Skin of body (tissue), 3 donors: ENCODE measurements at places on chromosomes 7 and 10. TPM values are rescaled to one million over a fixed set of nuclear protein-coding genes. Genes with fewer than 3 reads are reported as not detected.

Gene RARRES2
- 78.2 TPM for total RNA-seq

Gene SLC39A12
- 0.10 TPM for total RNA-seq

Gene SLC13A1
- total RNA-seq, result not detected

DNA sequence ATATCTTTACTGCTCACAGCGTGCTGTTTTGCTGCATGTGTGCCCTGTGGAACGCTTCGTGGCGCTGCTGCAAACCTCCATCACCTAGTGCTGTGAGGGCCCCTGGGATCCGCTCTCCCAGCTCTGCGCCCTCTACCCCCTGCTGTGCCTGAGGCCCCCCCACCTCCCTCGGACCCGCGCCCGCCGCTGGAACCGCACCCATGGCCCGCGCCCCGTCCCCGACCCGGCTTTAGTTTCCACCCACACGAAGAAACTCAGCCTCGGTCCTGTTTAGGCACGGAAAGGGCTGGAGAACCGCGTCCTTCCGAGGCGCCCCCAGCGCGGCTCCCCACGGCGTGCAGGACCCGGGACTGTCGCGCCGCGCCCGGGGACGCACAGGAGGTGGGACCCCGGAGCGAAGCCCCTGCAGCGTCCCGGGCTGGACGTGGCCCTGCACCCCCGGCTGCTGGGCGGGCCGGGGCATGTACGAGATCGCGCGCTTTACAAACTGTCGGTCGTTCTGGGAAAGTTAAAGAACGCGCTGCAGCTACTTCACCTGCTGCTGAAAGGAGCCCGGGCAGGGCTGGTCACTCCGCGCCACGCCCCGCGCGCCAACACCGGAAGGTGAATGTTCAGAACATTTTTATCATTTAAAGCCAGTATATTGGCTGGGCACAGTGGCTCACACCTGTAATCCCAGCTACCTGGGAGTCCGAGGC lies 54.3 kb downstream of the BMS1 start:
- no peak for DNase-seq

Gene TMEM270
- not detected for total RNA-seq

- no peak for DNase-seq
Measured at GRCh38 chr7:29346231-29346978, 151.8 kb downstream of the CHN2 start.

Gene PRSS37
- not detected for total RNA-seq

GRCh38 chr10:119477444-119477843 lies 65.1 kb downstream of the RGS10 start:
- no peak for DNase-seq

DNA sequence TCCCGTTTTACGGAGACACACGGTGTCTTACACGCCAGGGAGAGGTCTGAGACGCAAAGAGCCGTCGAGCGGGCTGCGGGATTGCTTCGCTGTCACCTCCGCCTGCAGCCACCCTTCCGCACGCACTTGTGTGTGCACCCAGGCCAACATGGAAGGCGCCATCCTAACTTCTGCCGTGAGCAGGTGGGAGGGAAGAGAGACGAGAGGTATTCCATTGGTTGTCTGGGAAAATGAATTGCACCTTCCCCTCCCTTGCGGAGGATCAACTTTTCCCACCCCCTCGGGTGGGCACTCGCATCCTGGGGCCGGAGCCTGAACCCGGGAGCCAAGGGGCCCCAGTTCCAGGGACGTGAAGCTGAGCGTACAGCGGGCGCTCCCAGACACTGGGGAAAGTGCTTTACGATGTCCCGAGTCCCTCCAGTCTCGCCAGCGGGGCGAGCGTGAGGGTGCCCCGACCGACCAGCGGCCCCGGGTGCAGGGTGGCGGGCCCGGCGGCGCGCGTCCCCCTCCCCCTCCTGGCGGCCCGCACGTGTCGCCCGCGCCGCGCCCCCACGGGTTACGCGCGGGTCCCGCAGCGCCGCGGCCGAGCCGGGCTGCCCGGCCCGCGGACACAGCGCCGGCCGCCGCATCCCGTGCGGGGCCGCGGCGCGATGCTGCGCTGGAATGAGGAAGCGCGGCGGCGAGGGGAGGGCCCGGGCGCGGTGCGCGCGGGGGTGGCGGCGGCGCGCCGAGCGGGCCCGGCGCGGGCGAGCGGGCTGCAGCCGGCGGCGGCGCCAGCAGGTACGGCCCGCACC lies 984 bp upstream of the IKZF1 start:
- no peak for DNase-seq

Gene ADAM12
- total RNA-seq, result 22.8 TPM

- no peak for DNase-seq
Measured at GRCh38 chr10:6103591-6103990, 14.8 kb downstream of the RBM17 start.

DNA sequence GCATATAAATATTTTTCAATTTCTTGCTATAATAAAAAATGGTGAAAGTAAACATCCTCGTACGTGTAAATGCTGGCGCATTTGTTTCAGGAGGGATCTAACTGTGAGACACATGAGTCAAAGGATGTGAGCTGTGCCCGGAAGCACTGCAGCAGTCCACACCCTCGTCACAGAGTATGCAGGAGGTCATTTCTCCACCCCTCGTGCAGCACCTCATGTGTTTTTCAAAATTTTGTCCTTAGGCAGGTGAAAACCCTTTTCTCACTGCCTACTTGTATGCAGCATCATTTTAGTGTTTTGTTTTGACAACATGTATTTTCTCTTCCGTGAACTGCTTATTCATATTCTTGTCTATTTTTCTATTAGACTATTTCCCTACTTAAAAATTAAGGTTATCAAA lies 162.7 kb downstream of the AVL9 start:
- no peak for DNase-seq

DNA sequence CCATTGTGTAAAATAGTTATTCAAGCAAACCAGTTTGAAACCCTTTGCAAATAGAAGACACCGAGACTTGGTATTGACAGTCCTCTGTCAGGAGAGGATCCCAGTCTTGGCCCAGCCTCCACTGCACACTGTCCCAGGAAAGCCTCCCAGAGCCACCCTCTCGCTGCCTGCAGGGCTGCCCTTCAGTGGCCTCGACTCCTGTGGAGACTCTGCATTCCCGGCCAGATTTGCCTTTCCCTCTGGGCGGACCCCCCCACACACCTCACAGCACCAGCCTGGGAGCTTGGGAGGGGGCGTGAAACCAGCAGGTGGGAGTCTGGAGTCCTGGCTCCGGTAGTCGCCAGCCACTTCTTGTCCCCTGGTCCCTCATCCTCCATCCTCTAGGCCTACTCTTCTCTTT lies 48.7 kb downstream of the GRK5 start:
- no peak for DNase-seq

GRCh38 chr7:17620566-17620965 lies 319.7 kb downstream of the SNX13 start:
- DNase-seq, result no peak

DNA sequence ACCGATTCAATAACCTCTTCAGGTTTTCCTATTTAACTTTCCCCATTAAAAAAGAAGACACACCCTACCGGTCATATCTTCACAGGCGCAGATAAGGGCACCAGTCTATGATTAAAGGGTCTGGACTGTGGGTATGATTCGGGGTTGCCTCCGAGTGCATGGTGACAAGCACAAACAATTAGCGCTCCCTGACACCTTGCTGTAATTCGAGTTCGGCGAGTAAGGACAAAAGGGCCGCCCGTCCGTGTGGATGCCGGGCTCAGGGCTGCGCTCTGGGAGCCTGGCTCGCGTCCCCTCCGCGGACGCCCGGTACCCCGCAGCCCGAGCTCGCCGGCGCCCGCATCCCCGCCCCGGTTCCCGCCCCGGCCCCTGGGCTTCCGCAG lies 111.9 kb upstream of the RHEB start:
- DNase-seq, result no peak

Gene MMP21
- 0.20 TPM for total RNA-seq

Gene EVX1
- total RNA-seq, result not detected

DNA sequence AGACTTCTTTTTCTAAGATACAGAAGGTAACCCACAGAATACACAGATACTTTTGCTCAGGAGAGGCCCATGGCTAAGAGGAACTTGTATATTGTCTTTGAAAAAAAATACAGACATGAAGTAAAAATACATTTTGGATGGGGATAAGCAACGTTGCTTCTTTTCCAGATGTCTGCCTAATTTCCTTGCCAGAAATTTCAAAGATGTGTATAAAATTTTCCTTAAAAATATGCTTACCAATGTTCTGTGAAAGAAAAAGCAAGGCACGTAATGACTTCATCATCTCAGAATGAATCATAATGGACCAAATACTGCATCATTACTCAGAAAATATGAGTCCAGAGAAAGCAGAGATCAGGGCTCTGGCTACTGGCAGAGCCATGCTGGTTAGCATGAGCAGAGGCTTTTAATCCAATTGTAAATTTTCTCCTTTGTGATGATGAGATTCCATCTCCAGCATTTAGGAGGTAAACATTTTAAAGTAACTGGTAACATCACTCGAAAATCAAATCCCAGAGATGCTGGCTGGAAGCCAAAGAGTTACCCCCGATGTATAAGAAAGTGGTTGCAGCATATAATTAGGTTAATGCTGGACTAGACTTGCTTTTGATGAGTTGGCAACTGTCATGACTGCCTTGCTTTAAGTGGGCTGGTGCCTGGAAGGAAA lies 272.5 kb downstream of the SEMA3A start:
- DNase-seq, result peak; percentile 90

Gene MSMB
- total RNA-seq, result 4.8 TPM

Gene HOXA1
- 0.59 TPM for total RNA-seq

DNA sequence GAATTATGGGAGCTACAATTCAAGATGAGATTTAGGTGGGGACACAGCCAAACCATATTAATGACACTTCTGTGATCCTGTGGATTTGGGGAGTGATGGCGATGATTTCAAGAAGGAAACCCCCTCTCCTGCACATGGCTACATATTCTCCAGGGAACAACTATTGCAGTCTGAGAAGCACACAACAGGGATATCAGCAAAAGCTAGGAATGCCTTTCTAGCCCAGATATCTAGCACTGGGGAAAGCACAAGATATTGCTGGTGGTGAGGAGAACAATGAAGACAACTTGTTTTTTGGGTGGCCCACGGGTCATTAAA lies 24.3 kb downstream of the EPDR1 start:
- DNase-seq, result no peak

DNA sequence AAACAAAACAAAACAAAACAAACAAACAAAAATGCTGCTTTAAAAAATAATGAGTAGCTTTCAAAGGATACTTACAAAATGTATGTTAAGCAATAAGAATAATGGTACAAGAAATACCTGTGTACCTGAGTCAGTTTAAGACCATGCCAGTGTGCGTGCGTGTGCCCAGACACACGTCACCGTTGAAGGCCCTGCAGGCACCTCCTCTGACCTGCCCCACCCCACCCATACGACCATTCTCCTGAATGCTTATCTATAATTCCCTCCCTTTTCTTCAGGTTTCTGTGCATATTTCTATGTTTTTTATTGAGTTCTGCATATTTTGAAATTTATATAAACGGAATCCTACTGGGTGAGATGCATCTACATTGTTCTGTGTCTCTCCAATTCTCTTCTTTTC lies 374.2 kb upstream of the KLF6 start:
- DNase-seq, result no peak

Gene UCMA
- total RNA-seq, result not detected

DNA sequence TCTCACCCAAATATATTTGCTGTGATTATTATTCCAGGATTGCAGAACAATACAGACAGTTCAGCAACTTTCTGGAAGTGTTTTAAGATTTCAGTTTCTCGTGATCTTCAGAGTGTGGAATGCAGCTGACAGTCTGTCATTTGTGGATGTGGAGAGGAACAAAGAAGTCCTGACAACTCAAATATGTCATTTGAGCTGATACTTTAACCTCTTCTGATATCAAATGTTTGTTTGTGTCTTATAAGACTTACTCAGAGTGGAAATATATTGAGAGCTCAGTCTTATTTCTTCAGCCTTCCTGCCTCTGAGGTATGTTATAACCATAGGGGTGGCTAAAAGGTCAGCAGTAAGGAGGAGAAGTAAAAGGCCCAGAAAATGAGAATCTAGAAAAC lies 96.4 kb downstream of the OSBPL3 start:
- no peak for DNase-seq

DNA sequence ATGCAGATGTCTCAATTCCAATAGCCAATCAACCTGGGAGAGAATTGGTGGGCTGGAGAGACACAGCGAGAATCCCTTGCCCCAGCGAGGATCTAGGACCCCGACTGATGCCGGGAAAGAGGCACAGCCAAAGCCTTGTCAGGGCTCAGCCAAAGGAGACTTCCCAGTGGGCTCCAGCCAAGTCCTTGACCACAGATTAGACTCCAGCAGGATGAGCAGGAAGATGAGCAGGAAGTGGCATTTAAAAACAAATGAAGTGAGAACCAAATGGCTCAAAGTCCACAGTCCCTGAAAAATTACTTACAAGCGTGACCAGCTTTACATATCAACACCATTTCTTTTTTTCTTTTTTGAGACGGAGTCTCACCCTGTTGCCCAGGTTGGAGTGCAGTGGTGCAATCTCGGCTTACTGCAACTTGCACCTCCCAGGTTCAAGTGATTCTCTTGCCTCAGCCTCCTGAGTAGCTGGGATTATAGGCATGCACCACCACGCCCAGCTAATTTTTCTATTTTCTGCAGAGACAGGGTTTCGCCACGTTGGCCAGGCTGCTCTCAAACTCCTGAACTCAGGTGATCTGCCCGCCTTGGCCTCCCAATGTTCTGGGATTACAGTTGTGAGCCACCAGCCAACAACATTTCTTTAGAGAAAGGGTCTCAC lies 40.2 kb downstream of the CTBP2 start:
- no peak for DNase-seq

Gene CELF2
- 29.3 TPM for total RNA-seq

DNA sequence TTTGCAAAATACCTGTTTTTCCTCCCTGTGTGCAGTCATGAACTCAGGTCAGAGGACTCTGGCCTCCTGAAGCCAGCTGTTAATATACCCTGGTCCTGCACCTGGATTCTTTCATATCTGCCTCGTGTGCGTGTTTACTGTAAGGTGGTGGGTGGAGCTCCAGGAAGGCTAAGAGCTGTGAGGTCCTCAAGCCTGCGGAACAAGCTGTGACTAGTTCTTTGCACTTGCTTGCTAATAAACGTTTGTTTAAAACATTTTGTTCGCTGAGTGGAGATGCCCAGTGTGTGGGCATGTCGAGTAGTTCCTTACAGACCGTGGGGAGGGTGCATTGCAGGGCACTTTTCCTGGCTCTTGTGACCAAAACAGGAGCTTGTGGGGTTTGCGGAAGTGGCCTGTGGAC lies 139.0 kb downstream of the DOCK1 start:
- DNase-seq, result no peak

Gene TNS3
- total RNA-seq, result 44.7 TPM

DNA sequence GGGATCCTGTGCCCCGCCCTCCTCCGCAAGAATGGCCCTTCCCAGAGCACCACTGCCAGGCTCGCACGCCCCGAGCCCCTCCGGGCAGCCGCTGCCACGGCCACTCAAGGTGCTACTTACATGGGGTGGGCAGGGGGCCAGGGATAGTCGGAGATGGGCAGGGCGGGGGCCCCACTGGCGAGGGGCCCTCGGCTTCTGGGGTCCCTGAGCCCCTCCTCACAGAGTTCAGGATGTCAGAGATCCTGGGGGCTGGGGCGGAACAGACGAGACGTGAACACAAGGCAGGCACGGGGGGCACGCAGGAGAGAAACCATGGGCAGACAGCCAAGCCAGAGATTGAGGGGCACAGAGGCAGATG lies 25.6 kb downstream of the YKT6 start:
- no peak for DNase-seq

Gene COL26A1
- total RNA-seq, result 3.5 TPM

GRCh38 chr7:20140291-20141001 lies 76.7 kb downstream of the MACC1 start:
- DNase-seq, result no peak
